Stimulated activated CD8-positive, alpha-beta memory T cell treated with anti-CD3 and anti-CD28 coated beads, Interleukin-2, amount 100 ng/mL, for 48 hours (primary cell): ENCODE measurements at places on chromosomes 13 and 19.

DNA sequence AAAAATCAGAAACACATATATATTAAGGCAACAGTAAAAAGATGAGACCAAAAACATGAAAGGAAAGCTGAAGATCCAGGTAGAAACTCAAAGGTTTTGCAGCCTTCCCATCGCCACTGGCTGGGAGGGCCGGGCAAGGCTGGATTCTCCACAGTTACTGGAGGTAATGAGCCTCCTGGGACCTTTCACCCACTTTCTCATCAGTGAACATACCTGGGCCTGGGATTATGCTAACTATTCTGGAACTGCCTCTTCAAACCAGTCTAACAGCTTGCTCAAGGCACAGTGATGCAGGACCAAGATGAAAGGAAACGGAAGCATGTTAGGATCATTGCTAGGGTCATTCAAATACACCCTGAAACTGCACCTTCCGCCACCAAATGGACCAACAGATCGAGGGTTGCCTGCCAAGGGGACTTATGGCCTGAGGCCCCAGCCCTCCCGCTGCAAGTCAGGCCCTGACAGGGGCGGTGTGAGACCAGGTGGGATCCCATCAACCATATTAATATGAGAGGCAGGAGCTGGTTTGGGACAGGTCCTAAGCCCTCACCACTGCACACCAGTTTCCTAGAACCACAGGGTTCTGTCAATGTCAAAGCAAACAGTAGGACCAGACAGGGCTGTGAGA is 28.4 kb upstream of the ATP12A start:
- DNase-seq: no peak

GRCh38 chr13:33078263-33078662 is 62.0 kb downstream of the KL start:
- no peak for DNase-seq

- DNase-seq: no peak
Observed at GRCh38 chr13:53005626-53006025, 23.0 kb upstream of the OLFM4 start.

DNA sequence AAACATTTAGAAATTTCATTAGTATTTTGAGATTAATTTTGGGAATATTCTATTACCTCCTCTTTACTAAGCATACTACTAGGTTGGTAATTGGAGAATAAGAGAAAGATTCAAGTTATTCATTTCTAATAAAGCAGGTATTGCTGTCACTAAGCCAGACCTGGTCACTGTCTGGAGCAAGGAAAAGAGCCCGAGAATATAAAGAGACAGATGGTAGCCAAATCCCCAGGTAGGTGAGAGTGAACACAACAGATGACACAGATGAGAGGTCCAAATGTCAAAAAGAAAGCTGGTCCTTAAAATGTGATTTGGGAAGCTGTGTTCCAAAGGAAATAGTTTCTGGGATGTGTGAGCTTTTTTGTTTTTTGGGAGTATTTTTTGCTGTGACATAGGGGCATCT is 128.6 kb downstream of the ZNF100 start:
- DNase-seq: no peak

DNA sequence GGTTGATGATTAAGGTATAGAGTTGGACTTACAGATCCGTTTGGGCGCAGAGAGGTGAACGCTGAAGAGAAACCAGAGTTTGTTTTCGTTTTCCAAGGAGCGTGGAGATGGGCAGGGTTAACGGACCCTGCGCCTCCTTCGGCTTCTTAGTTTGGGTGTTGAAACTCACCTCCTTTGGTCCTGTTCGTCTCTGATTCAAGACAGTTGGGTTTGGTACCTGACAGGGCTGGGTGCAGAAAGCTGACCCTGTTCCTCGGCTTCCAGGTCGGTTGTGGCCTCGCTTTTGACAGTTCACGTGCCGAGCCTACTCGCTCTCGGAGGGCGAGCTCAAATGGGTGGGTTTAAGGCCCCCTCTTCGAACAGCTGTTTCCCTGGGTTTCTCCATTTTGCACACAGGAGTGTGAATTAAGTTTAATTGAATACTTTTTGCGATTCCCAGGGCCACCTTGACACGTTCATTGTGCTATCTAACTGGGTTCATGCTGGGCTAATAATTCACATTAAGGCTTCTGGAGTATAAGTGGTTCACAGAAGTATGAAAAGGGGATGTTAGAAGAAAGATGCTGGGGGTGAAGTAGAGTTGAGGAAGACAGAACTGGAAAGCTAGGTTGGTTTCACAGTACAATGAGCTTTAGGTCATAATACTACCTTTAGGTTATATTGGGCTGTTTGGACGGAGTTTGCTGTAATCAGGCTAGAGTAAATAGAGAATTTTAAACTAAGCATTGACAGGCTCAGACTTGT is 638 bp downstream of the USPL1 start:
- peak; percentile 16 for DNase-seq

GRCh38 chr13:99630269-99630898 is 129.1 kb downstream of the TM9SF2 start:
- no peak for DNase-seq

DNA sequence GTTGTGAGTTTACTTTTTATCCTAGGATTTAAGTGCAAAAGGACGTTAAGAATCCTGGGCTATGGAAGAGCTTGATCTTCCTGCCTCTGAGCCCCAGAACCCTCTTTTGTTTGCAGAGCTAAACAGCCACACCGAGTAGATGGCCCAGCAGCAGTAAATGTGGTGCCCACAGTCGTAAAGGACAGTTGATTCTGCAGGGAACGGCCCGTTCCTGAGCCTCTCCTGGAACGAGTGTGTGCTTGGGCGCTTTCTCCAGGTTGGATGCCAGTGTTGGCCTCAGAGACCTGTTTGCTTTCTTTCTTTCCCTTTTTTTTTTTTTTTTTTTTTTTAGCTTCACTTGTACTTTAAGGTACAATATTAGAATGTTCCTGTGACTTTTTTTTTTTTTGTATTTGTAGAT is 41.7 kb downstream of the SPATA13 start:
- no peak for DNase-seq

DNA sequence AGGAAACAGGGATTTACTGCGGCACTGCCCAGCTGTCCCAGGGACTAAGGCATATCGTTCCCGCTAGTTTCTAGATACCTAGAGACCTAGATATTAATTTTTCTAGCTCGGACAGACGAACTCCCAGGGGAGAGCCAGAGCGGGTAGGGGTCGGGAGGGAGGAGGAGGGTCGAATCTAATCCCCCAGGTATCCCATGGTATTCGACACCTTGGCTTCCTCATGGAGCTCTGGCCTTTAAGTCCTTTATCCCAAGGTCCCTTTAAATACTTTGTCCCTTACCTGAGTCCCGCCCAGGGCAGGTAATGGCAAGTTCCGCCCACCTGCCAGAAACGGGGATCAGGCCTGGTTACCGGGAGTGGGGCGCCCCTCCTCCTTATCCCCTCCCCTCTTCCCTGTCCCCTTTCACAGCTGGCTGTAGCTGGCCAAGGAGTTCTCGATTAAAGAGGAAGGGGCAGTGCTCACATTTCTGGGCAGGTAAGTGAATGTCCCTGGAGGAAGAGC is at the start of gene PRRG2:
TSS of gene PRRG2 (plus strand) at position 310 of the 502 bp plus-strand sequence. CDS start 1,904 bp downstream, outside the sequence.
- DNase-seq: no peak

GRCh38 chr13:71278512-71278911 is 588.5 kb downstream of the DACH1 start:
- DNase-seq: no peak

DNA sequence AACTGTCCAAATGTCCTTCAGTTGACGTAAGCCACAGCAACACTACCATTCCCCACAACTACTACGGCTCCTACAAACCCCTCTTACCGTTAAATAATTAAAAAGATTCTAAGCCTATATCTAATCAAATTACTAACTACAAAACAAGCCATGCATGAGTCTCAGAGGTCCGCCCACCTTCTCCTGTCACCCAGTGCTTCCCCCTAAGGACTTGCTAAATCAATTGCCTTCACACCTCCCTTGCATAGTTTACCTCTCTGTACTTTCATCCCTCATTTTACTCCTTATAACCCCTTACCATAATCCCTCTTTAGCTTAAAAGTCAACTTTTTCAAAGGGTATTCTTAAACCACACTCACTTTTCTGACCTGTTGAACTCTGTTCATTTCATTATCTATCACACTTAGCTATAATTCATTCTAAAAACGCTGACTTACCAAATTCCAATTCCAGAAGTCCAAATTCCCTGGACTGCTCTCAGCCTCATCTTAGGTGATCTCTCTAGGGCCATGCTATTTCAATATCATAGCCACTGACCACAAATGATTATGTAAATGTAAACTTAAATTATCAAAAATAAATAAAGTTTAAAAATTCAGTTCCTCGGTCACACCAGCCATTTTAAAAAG is 187.8 kb downstream of the DIAPH3 start:
- no peak for DNase-seq

GRCh38 chr13:111948281-111948680 is 118.7 kb upstream of the SOX1 start:
- no peak for DNase-seq

- DNase-seq: no peak
Observed at GRCh38 chr19:12626958-12627357, 16.2 kb downstream of the ZNF791 start.

DNA sequence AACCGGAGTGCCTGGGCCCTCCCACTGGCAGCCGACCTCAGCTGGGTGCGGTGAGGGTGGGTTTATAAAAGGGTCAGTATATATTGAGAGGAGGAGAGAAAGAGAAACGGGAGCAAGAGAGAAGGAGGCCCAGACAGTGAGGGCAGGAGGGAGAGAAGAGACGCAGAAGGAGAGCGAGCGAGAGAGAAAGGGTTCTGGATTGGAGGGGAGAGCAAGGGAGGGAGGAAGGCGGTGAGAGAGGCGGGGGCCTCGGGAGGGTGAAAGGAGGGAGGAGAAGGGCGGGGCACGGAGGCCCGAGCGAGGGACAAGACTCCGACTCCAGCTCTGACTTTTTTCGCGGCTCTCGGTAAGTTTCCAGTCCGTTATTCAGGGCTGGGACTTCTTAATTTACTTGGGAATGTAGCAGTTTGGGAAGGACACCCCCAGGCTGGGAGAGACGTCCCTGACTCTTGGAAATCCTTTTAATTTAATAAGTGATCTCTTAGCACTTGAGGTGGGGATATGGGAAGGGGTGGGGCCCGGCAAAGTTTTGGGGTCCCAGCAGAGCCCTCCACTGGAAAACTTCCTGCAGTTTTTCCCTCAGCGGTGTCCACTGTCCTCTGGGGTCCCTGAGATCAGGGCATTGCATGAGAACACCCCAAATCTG is at the start of gene EMP3:
TSS of gene EMP3 (plus strand) at position 288 of the 646 bp plus-strand sequence. CDS start 1,293 bp downstream, outside the sequence.
- DNase-seq: peak; percentile 80

DNA sequence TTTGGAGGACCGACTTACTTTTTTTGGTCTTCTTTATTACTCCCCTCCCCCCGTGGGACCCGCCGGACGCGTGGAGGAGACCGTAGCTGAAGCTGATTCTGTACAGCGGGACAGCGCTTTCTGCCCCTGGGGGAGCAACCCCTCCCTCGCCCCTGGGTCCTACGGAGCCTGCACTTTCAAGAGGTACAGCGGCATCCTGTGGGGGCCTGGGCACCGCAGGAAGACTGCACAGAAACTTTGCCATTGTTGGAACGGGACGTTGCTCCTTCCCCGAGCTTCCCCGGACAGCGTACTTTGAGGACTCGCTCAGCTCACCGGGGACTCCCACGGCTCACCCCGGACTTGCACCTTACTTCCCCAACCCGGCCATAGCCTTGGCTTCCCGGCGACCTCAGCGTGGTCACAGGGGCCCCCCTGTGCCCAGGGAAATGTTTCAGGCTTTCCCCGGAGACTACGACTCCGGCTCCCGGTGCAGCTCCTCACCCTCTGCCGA is 409 bp downstream of the FOSB start:
- DNase-seq: no peak
